ENCODE measurements at places on chromosomes 16 and 17.

DNA sequence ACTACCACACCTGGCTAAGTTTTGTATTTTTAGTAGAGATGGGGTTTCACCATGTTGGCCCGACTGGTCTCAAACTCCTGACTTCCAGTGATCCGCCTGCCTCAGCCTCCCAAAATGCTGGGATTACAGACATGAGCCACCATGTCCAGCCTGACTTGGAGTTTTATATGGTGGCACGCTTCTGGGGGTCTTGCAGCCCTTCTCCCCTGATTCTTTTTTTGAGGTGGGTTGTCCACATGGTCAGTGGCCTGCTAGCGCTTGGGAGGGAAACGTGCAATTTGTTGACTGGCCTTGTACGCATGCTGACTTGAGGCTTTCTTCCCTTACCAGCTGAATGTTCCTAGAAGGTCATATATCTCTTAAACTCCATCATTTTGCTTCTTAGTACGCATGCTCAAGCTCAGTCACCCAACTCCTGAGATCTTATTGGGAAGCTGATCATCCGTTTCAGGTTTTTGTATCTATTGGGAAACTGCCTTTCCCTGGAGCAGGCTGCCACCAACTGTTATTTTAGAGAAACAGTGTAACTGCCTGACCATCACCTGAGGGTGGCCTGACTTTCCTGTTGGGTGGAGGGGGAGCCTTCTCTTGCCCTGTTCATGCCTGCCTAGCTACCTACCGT is 13.7 kb upstream of the LDHD start:
- DNase-seq = no peak

GRCh38 chr16:71626018-71626857 is at the start of gene MARVELD3:
MARVELD3 (plus strand) TSS chr16:71626184; CDS start chr16:71626230, 46 bp downstream.
- peak; percentile 23 for DNase-seq

DNA sequence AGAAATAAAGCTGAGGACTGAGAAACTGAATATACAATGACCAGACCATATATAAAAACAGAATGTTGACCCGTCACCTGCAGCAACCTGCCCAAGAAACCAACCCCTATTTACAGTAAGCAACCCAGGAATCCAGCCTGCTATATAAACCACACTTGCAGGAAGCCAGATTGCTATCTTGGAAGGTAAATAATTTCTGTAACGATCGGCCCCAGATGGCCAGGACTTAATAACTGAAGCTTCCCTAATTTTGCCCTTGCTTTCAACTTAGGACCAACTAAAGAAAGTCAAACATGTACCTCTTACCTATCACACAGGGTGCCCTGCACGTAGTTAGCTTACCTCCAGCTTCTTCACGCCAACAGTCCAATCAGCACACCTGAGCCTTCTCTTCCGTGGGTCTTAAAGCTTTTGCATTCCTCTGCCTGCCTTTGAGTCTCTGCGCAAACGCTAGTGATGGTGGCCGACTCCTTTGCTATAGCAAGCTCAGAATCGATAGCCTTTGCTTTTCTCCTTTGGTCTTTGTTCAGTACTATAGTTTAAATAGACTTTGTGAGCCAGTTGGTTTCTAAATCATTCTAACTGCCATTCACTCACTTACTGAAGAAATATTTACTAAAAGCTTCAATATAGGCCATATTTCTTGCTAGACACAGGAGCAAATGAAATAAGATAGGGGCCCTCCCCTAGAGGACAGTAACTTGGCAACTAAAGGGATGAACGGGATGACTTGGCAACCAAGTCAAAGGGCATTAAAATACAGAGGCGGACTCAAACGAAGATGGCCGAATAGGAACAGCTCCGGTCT is 31.3 kb downstream of the MPHOSPH6 start:
- DNase-seq = no peak

DNA sequence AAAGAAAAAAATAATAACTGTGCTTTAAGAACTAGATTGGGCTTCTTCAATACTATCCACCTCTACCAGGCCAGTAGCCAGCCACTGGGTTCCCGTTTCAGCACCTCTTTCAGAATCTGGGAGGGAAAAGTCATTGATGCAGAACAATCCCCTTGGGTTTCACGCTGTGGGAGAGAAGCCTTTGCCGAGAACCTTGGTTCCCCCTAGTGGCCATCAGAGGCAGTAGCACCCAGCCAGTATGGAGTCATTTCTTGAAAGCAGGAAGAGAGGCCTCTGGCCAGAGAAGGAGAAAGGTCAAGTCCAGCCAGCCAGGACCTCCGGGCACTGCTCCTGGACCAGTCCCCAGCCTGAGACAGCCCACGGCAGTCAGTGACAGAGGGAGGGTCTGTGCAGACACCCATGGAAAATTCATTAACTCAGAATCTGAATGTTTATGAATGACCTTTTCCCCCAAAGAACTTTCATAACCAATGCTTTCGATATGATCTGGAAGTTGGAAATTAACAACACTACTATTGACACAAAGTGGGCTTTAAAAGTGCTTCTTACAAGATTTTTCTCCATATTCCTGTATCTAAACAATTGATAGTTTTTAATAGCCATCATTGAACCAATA is 51.2 kb upstream of the CDH5 start:
- DNase-seq = peak; percentile 58

DNA sequence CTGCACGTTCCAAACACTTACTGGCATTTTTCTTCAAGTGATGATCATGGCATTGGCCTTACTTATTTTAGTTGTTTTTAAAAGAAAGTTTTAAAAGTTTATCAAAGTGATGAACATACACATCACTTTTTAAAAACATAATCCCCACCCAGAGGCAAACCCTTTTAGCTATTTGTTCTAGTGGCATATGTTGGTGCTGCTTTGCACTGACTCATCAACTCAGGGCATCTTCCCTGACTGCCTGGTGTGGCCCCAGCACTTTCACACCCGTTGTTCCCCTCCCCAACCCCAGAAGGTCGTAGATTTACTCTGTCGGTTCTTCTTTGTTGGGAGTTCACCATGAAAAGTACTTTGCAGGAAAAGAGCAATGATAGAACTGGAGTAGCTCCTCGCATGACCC is 161.3 kb downstream of the RPTOR start:
- no peak for DNase-seq

DNA sequence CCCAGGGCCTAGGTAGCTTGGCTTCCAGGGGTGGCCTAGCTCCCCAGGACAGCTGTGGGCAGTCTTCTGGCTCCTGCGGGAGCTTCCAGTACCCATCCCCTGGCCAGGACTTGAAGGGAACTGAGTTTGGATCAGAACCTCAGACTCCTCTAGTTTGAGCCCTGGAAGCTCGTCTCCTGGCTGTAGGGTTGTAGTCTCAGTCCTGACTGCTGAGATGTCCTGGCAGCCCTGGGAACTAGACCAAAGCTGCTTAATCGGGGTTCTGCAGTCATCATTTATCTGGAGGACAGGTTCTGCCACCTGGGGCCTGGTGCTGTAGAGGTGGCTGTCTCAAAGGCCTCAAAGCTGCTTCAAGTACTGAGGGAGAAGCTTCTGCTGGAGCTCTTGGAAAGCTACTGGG is 163.7 kb downstream of the WSCD1 start:
- no peak for DNase-seq

DNA sequence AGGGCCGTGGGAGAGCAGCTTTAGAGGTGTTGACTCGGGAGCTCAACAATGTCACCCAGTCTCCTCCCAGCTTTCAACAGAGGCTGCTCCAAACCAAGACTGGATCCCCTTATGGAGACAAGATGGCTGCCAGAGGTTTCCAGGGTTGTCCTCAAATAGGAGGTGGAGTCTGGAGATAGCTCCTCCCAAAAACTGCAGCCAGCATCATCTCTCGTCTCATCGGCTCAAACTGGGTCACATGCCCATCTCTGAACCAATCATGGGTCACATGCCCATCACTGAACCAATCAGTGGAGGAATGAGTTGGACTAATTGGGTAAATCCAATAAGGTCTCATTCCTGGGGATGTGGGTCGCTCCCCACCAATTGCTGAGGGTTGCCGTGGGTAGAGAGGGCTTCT is 41.1 kb upstream of the C16orf82 start:
- DNase-seq = no peak

- DNase-seq = no peak
Measured at GRCh38 chr16:88538366-88539060, 31.7 kb upstream of the ZC3H18 start.
